Naive thymus-derived CD4-positive, alpha-beta T cell (primary cell): ENCODE measurements at places on chromosomes 6 and 20. TPM values are rescaled to one million over a fixed set of nuclear protein-coding genes. Genes with fewer than 3 reads are reported as not detected.

DNA sequence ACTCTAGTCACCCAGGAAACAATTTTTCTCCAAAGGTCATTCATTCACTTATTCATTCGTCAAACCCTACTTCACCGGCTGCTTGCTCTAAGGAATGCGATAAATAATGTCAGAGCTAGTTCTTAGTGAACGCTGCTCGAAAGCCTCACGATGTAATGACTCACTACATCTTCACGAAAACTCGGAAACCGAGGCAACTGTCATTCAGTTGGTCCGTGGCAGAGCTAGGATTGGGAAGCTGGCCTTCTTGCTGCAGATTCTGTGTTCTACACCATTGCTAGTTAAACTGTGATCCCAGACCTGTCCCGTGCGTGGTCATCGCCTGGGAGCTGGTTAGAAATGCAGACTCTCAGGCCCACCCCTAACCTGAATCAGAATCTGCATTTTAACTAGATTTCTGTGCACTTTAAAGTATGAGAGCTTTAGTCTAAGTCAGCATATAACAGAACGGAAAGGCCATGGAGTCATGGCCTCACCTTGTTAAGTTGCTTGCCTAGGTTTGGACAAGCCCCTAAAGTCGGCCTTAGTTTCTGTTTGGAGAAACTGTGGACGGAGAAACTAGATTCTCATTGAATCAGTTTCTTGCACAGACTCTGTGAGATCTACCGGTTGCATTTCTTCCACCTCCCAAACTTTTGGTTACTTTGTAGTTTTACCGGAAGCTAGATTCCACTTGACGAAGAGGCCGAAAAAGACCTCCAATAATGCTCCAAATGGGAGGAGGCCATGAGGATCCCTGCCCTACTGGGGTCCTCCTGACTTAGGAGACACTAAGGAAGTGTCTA is 651 bp upstream of the CCND3 start:
- peak; percentile 46 for DNase-seq

GRCh38 chr6:73903155-73903554 is 207.2 kb downstream of the CD109 start:
- no peak for DNase-seq

DNA sequence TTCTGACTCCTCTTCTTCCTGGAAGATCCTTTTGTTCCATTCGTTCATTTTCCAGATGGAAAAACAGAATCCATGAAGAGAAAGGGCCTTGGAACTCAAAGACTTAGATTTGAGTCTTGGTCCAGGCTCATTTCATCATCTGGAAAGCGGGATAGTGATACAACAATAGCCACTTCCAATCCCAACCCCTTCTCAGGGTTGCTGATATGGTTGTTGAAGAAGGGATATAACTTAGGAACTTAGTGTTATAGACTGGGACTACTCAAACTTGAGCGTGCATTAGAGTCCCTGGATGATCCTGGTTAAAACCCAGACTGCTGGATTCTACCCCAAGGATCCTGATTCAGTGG is 1.3 kb downstream of the GDAP1L1 start:
- no peak for DNase-seq

DNA sequence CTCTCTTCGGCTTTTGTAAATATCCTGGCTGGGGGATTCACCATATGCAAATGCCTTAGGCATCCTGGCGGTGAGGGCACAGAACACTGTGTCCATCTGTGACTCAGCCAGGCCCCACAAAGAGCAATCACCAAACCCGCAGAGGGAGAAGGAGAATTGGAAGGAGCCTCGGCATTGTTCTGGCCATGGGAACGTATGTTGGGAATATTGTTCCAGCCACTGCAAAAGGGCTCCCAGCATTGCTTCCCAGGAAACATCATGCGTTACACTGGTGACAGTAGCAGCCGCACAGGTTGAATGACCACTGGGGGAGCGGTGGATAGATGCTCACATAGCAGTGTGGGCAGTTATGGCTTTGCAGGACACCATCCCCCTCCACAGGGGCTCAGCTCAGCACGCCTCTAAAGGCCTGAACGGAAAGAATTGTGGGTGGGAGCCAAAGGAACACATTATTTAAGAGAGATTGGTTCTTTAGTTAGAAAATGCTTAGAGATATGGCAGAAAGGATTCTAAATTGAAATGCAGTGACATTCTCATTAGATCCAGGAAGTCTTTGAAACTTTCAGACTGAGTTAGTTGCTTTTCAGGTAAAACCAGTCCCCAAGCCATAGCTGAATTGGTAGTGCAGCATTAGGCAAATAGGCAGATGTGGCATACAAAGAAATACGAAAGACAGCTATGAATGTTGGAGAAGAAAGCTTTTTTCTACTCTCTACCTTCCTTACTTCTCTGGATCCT is 104.3 kb downstream of the RNF144B start:
- DNase-seq: no peak

GRCh38 chr6:15773806-15774410 is 111.1 kb upstream of the DTNBP1 start:
- DNase-seq: no peak

DNA sequence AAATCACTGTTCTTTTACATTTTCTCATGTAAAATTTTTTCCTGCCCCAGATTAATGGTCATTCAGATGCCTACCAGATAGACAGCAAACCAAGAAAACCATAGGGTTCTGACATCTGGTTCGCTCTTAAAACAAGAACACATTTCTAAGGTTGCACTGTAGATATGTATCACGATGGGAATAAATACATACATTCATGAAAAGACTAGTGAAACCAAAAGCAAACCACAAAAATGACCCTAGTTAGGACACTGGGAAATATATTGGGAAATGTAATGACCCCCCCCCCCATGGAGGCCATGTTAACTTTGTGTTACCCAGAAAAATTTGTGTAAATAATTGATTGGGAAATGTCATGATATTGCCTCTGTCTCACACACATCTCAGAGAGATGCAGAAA is 37.5 kb downstream of the MTFR2 start:
- no peak for DNase-seq

DNA sequence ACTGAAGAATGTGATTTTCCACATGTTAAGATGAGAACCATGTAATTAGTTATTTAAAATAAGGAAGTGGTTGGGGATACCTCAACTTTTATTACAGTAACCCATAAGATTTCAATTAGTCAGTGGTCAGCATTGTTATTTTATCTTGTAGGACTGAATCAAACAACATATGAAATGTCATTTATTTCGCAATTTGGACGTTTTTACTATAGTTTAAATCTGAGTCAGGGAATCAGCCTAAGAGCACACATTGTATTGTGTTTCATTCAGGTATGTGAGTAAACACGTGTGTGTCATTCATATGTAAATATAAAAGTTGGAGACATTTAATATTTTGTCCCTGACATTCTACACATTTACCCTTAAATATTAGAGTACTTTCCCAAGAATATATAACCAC is 1418.7 kb downstream of the GRIK2 start:
- no peak for DNase-seq

- no peak for DNase-seq
These were observed 39.4 kb upstream of the HIVEP2 start for GRCh38 chr6:142984386-142984785.

DNA sequence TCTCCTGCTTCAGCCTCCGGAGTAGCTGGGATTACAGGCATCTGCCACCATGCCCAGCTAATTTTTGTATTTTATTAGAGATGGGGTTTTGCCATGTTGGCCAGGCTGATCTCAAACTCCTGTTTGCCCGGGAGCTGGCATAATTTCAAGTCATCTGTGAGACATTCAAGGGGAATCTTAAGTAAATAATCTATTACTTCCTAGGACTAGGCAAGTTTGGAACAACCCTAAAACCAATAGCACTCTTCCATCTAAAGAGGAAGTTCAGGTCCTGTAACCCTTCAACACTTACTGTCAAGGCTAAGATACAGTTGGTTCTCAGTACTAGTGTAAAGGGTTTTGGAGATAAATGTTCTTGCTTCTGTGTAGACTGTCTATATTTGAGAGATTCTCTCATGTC is 267.8 kb upstream of the IRAK1BP1 start:
- DNase-seq: no peak

GRCh38 chr20:34016736-34017135 is 23.0 kb downstream of the RALY start:
- no peak for DNase-seq

DNA sequence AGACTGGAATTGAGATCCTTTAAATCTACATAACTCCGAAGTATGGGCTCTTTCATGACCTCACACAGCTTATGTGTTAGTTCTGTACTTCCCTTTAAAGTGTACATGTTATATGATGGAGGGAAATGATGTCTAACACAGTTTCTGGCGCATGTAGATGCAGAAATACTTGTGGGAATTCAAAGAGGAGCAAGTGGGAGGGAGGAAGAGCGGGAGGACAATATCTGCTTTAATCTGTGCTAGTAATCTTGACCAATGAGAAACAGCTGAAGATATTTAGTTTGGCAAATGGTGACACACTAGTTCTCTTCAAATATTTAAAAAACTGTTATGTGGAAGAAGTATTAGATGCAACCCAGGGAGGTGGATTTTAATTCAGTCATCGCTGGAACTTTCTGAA is 62.9 kb upstream of the PLEKHG1 start:
- no peak for DNase-seq

DNA sequence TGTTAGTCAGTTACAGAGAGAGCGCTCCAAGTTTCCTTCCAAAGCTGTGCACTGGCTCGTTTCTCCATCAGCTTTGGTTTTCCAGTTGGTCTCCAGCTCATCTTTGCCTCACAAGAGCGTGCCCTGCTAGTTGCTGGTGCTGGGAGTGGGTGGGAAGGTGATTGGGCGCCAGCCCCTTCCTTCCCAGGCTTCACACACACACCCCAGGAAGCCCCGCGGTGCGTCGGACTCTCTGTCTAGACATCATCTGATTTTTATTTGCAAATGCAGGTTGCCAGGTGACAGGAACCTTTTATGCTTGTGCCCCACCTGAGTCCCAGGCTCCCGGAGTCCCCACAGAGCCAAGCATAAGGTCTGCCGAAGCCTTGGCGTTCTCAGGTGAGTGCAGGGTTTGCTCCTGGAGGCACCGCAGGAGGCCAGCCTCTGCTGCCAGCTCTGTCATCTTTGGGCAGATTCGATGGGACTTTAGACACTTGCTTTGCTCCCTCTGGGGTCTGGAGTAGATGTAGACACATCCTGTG is 7.1 kb downstream of the IRF4 start:
- DNase-seq: no peak

GRCh38 chr20:57425150-57426013 is 34.2 kb downstream of the RBM38 start:
- no peak for DNase-seq

GRCh38 chr6:13615792-13616120 is 621 bp downstream of the NOL7 start:
- DNase-seq: no peak

DNA sequence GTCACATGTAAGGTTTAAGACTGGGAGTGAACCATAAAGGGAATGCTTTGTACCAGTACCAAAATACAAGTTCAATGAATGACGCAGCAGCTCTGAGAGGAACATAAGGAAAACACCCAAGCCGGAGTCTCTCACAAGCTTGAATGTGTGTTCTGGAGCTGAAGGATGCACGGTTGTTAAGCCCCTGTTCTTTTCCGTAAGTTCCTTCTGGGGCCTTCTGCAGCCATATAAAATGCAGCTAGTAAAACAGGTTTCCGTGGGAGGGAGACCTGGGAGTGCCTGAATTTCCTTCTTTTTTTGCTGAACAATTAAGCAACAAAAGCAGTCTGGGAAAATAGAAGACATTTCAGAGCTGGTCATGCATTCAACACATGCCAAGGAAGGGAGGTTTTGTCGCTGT is 73.2 kb upstream of the JAG1 start:
- no peak for DNase-seq

- no peak for DNase-seq
These were observed 127.4 kb downstream of the GJA10 start for GRCh38 chr6:90021711-90022110.

GRCh38 chr6:159753081-159753872 is 8.6 kb upstream of the ACAT2 start:
- no peak for DNase-seq

- DNase-seq: peak; percentile 84
These were observed 710 bp downstream of the BTBD9 start for GRCh38 chr6:38638941-38639497.

DNA sequence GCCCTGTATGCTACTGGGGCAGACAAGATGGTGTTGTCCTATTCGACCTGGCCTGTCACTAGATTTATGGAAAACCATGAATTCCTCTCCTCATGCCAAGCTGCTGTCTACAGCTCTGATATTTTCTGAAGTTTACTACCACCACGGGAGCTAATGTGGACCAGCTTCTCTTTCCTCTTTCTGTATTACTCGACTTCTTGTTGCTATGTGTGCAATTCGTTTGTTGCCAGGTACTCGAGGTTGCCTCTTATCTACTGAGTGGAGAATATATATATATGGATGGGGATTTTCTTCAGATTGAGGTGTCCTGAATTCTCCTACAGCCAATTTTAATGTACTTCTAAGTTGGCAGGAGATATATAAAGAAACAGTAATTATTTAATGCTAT is 34.7 kb downstream of the MAN1A1 start:
- no peak for DNase-seq

- no peak for DNase-seq
These were observed 281.5 kb upstream of the QKI start for GRCh38 chr6:163133017-163133416.

DNA sequence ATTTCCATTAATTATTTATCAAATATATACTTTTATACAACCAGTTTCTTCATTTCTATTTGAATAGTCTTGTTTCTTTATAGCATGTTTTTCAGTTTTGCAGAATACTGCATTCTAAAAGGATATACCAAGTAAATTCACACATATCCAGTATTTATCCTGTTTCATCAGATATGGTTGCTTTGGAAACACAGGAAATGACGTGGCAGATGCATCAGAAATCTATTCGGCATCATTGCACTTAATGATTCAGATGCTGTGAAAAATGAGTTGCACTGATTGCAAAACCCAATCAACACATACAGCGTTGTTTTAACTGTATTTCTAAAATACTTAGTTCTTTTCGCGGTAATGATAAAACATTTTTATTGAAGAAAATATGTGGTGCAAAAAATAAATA is 594.9 kb downstream of the CDH26 start:
- DNase-seq: no peak

- no peak for DNase-seq
These were observed 5.6 kb downstream of the VGLL2 start for GRCh38 chr6:117270843-117271507.

GRCh38 chr20:651713-652614 is 1.0 kb downstream of the SRXN1 start:
- DNase-seq: no peak

DNA sequence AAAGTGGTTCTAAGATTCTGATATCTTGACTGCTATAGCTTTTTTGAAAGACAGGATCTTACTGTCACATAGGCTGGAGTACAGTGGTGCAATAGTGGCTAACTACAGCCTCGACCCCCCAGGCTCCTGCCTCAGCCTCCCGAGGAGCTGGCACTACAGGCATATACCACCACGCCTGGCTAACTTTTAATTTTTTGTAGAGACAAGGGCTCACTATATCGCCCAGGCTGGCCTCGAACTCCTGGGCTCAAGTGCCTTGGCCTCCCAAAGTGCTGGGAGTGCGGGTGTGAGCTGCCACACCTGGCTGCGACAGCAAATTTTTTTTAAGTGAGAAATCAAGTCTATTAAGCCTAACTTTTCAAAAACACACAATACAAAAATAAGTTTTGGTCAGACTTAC is 106.6 kb downstream of the NOL4L start:
- no peak for DNase-seq

GABRR1 gene
- not detected in 2 replicates for total RNA-seq

POM121L2 gene
- not detected for total RNA-seq

SLC17A3 gene
- total RNA-seq: not detected

WFDC12 gene
- not detected for total RNA-seq

ENTPD6 gene
- 103 TPM for total RNA-seq
